SJCRH30 (cell line): ENCODE measurements at places on chromosomes 16 and 17.

- DNase-seq, result no peak
Measured at GRCh38 chr16:58226790-58227189, 28.9 kb upstream of the CSNK2A2 start.

- DNase-seq, result peak; percentile 47
Measured at GRCh38 chr17:39209317-39210092, 9.4 kb downstream of the RPL19 start.

- no peak for DNase-seq
Measured at GRCh38 chr16:12773221-12773620, 30.5 kb downstream of the CPPED1 start.

GRCh38 chr16:12661656-12662172 is 142.0 kb downstream of the CPPED1 start:
- peak; percentile 84 for DNase-seq

DNA sequence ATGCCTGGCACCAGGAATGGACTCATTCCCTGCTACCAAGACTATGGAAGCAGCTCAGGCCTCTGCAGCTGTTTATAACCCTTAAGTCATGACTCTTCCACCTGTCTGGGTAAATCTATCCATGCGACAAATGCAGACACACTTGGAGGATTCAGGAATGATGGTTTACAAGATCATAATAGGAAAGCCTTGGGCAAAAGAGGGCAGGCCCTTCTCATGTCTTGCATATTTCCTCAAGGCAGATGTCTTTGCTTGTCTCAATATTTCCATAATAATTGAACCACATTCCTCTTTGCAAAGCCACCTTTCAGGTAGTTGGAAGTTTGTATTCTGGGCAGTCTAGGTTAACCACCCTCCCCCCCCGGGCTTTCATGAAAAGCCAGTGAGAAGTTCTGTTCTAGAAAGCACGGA is 884 bp upstream of the JPT1 start:
- DNase-seq, result peak; percentile 96

- no peak for DNase-seq
Measured at GRCh38 chr16:23107936-23108335, 41.3 kb downstream of the USP31 start.

DNA sequence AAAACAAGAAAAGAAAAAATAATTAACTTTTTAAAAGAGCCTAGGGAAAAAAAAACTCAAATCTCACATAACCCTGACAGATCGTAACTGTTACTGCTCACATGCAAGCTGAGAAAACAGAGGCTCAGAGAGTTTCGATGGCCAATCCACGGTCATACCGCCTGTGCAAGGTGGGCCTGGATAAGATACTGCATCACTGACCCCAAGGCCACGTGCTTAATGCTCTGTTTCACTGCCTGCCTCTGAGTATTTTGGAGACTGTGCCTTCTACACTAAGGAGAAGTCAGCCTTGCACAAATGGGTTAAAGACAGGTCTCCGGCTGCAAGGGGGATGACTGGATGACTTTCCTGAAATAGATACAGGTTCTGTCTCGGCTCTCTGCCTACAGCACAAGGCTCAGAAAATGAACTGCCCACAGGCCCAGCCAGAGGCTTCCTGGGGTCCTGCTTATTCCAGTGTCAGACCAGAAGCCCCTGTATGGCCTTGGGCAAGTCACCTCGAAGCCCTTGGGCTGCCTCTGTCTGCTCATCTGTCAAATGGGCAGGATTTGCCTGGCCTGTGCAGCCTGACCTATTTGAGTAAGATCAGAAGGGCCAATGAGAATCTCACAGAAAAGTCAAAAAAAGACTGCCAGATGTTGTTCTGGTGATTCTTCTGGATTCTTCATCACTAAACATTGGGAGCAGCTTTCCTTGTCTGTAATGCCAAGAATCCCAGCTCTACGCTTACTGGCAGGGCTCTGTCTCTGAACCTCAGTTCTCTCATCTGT is 25.8 kb downstream of the CNGB1 start:
- DNase-seq, result no peak

- no peak for DNase-seq
Measured at GRCh38 chr16:1310832-1311200, 1.4 kb downstream of the UBE2I start.

DNA sequence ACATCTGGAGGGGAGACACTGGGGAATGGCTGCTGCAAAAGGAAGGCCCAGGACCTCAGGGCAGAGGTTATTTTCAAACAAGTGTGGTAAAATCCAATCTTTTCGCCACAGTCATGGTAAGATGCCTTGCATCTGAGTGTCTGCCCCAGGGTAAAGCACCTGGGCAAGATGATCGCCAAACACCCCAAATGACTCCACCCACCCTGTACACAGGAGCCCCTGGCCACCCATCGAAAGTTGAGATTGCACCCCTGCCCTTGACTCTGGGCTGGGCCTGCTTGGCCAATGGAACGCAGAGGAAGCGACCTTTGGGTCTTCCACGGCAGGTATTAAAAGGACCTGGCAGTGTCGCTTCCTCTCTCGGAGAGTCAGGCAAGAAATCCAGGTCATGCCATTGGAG is 88.8 kb downstream of the C16orf95 start:
- no peak for DNase-seq

- no peak for DNase-seq
Measured at GRCh38 chr17:39104657-39105056, 46.8 kb downstream of the PLXDC1 start.

GRCh38 chr17:56985371-56986162 is 7.6 kb downstream of the SCPEP1 start:
- no peak for DNase-seq

GRCh38 chr16:75317532-75317931 is 66.1 kb upstream of the BCAR1 start:
- DNase-seq, result no peak

- peak; percentile 68 for DNase-seq
Measured at GRCh38 chr17:51860954-51861561, 297.5 kb downstream of the CA10 start.

DNA sequence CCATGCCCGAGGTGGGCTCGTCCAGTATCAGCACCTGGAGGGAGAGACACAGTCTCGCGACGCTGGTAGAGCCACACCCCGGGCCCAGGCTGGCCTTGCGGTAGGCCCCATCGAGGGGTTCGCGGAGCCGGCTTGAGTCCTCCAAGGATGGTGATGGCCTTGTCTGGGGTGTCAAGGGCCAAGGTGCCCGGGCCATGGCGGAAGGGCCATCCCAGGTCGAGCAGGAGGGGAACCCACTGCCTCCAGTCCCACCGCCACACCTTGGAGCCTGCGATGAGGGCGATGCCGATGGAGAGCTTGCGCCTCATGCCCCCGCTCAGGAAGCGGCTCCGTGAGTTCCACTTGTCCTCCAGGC is 29.6 kb upstream of the RNPS1 start:
- DNase-seq, result no peak

GRCh38 chr16:50841081-50841886 is 99.4 kb downstream of the CYLD start:
- no peak for DNase-seq

DNA sequence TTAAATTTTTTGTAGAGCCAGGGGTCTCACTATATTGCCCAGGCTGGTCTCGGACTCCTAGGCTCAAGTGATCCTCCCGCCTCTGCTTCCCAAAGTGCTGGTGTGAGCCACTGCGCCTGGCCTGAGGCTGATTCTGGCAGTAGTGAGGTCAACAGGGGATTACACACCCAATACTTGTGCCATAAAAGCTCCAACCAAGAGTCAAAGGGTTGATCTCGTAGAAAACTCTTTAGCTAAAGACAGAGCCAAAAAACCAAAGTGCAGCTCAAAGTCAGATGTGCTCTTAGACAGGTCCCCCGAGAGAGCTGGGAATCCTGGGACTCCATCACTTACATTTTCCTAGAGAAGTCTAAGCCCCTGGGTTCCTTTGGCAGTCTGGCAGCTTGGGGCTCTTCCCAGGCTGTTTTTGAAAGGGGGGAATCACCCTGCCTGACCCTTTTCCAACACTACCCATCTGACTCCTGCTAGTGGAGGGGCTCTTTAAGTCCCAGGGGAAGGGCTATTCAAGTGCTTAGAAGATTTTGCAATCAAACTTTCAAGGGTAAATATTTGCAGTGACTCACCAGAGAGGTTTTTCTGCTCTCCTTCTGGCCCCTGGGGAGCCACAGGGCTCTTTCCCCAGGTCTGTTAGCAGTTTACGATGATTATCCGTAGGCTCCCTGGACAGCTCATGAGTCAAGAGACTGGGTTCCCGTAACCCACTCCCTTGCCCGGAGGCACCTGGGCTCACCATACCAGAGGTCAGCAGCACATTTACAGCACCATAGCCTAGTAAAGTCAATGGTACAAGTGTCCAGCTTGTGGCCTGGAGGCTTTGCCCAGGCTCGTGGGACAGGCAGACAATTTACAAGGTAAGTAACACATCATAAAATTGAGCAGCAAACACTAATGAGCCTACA is 408.7 kb downstream of the SLC39A11 start:
- DNase-seq, result no peak

GRCh38 chr17:4465786-4466185 is 32.0 kb downstream of the SPNS3 start:
- DNase-seq, result no peak

GRCh38 chr17:50344731-50345365 is 1.1 kb upstream of the XYLT2 start:
- no peak for DNase-seq

- DNase-seq, result no peak
Measured at GRCh38 chr17:66855204-66855603, 20.3 kb downstream of the CACNG5 start.

GRCh38 chr17:16443511-16444257 is 28.3 kb downstream of the TRPV2 start:
- DNase-seq, result peak; percentile 67

DNA sequence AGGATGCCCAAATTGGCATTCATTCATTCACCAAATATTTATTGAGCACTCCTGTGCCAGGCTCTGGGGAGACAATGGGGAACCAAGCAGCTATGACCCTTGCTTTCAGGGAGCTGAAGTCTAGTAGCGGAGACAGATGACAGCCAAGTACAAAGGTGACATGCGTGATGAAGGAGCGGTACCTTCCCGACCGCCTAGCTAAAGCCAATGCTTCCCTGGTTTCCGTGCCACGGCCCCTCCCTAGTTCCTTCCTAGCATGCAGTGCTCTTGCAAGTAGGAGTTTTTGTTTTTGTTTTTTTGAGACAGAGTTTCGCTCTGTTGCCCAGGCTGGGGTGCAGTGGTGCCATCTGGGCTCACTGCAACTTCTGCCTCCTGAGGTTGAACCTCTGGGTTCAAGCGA is 3.2 kb upstream of the SLC5A2 start:
- no peak for DNase-seq

DNA sequence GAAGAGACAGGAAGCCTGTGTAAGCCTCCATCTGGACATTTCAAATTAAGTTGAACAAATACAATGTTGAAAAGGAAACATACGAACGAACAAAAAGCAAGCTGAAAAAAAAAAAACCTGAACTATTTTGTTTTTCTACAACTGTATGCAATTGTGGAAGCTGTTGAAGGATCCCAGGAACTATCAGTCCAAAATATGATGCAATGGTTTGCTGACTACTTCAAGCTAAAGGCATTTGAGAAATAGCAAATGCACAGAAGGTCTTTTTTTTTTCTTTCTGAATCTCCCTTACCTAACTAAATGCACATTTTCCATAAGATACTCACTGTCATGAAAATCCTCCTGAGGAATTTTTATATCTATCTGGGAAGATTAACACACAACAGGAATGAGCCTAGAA is 40.2 kb downstream of the MAF start:
- DNase-seq, result no peak

DNA sequence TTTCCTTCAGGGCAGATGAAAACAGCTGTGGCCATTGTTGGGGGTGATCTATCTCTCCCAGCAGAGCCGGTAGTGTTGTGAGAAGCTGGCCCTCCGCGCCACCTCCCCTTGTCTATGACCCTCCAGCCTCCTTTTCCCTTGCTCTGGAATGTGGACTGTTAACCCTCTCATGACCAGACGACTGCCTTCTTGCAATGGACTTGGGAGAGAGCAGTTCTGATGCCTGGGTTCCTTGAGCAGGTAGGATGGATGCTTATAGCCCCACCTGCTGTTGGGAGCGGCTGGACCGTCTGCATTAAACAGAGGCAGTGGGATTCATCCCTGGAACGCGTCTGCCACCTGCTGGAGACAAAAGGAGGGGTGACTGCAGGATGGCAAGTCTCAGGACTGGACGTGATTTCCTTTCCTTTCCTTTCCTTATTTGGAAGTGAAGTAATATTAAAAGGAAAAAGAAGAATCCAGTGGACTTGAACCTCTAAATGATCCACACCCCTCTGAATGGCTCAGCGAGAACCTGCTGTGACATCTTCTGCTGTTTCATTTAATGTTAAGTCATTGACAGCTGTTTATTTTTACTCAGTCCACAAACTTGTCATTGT is 1.8 kb upstream of the SOST start:
- peak; percentile 89 for DNase-seq

DNA sequence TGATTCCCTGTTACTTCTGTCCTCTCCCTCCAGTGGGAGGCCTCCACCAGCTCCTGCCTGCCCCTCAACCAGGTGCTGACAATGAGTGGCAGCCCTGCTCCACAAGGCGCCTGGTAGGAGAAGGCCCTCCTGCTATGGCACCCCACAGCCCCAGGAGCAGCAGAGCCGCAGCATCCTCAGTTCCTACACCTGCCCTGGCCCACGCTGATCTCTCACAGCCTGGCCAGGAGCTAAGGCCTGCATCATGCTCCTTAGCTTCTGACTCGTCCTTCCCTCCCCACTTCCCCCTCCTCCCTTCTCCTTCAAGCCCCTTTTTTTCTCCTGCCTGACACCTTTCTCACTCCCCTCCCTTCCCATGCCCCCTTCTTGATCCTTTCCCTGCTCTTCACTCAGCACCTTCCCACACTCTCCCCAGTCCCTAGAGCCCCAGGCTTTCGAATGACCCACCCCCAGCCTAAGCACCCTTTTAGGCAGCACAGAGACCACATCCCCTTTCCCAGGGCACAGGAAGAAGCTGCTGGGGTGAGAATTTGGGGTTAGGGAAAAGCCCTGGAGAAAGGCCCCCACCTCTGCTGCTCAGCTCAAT is 6.5 kb downstream of the PROCA1 start:
- no peak for DNase-seq

GRCh38 chr16:89678258-89678657 is 8.2 kb upstream of the CDK10 start:
- DNase-seq, result no peak

- DNase-seq, result peak; percentile 68
Measured at GRCh38 chr17:82297280-82297713, 20.1 kb downstream of the CD7 start.

- no peak for DNase-seq
Measured at GRCh38 chr17:44788139-44788538, 29.4 kb downstream of the ADAM11 start.

GRCh38 chr17:41836550-41837196 is 641 bp upstream of the NT5C3B start:
- DNase-seq, result no peak

GRCh38 chr17:9021158-9021991 is at the start of gene NTN1:
Gene NTN1, plus strand, starts transcription at chr17:9021510. Its CDS starts 864 bp downstream, at chr17:9022374.
- peak; percentile 63 for DNase-seq
